Fibroblast of skin of scalp (primary cell): ENCODE measurements at places on chromosomes 7 and 10.

DNA sequence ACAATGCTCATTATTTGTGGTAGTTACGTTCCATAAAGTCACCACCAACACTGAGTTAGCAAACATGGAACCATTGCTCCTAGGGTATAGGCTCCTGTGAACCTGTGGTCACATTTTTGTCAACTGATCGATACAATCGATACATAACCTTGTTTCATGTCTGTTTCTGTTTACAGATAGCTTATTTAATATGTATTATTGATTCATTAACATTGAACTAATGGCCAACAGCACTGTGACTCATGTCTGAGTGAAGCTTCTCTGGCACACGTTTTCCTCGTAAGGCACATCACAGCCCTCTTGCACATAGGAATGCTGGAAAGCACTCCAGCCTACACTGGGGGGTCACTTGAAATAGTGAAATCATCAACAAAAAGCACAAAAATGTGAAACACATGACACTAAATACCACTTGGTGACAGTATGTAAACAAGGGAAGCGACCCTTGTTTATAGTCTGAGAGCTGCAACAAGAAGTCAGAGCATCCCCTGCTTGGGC, 27.0 kb downstream of the GHRHR start:
- peak; percentile 58 for DNase-seq

GRCh38 chr7:83835424-83835823, 186.5 kb upstream of the SEMA3E start:
- DNase-seq = peak; percentile 19

GRCh38 chr10:121288011-121288410, 310.2 kb downstream of the FGFR2 start:
- no peak for DNase-seq

DNA sequence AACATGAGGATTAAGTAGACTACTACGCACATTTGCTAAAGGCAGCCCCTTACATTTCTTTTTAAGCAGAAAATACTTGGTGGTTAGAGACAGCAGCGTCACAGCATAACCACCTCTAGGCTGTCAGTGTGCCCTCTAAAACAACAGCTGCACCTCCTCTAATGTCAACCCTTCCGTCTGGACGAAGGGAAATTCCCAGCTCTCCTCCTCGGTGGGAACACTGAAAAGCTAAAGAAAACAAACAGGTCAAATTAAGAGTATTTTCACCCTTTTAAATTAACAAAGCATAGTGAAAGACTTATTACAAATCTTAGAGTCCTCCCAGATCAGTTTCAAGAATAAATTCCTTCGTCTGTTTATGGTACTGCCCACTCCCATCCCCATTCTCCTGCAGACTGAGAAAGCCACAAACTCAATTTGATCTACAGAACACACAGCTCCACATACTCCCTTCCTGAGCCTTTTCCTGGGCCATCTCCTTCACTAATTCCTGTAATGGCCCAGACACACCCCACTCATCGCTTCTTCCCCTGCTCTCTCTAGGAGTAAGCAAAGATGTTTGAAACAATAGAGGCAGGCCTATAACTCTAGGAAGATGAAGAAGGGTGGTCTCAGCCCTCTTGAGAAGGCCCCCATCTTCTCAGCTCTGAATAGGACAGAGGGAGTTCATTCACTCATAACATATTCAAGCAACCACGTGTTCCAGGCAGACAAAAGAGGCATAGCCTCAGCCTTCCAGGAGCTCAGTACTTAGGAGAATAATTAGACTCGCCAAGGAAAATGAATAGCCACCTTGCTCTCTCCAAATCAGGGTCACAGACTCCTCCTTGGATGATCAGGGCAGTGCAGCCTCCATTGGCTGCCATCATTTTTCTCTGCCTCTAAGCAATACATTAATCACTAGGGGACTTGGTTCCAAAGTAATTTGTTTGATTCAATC, 47.5 kb upstream of the HNRNPH3 start:
- DNase-seq = no peak

GRCh38 chr7:95753440-95753839, 18.9 kb upstream of the DYNC1I1 start:
- DNase-seq = no peak

DNA sequence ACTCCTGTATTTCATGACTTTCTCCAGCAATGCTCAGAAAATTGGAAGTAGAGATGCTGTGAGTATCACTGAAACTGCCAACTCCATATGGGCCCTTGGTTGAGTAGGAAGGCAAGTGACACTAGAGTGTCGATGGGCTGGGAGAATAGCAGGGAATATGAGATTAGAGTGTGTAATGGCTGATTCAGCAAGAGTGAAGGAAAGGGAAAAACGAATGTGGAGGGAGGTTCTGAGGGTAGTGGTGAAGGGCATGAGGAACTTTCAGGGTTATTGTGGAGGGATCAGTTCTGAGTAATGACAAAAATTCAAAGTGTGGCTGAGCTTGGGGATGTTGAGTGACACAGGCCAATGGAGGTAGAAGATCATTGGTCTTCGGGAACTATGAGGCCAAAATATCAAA, 49.0 kb upstream of the PCGF5 start:
- DNase-seq = no peak

- DNase-seq = no peak
Observed at GRCh38 chr10:33052263-33052875, 94.3 kb upstream of the ITGB1 start.

- peak; percentile 32 for DNase-seq
Observed at GRCh38 chr7:69204943-69205342, 393.3 kb upstream of the AUTS2 start.

- no peak for DNase-seq
Observed at GRCh38 chr7:138417078-138417700, 42.9 kb upstream of the TRIM24 start.

- peak; percentile 95 for DNase-seq
Observed at GRCh38 chr10:43888586-43888985, 239.9 kb upstream of the ZNF32 start.

DNA sequence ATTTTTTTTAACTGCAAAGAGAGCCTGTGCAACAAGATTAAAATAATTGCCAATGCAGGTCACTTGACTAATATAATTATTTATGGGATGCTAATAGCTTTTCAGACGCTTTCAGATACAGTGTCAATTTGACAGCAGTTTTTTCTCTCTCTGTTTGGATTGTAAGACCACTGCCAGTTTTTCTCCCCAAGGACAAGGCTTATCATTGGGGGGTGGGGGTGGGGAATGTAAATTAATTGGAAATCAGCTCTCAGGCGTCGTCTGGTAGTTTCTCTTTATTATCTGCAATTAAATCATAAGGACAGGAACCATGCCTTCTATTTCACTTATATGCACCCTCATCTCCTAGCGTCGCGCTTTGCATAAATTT, 559 bp upstream of the LRGUK start:
- DNase-seq = no peak

DNA sequence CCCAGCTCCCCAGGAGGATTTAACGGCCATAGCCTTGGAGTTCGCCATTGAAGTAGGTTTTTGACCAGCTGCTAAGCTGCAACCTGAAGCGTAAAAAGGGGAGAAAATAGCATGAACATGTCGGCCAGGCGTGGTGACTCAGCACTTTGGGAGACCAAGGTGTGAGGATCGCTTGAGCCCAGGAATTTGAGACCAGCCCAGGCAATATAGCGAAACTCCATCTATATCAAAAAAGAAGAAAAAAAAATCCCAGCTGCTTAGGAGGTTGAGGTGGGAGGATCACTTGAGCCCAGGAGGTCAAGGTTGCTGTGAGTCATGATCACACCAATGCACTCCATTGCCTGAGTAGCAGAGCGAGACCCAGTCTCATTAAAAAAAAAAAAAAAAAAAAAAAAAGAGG, 32.2 kb upstream of the MCU start:
- no peak for DNase-seq

DNA sequence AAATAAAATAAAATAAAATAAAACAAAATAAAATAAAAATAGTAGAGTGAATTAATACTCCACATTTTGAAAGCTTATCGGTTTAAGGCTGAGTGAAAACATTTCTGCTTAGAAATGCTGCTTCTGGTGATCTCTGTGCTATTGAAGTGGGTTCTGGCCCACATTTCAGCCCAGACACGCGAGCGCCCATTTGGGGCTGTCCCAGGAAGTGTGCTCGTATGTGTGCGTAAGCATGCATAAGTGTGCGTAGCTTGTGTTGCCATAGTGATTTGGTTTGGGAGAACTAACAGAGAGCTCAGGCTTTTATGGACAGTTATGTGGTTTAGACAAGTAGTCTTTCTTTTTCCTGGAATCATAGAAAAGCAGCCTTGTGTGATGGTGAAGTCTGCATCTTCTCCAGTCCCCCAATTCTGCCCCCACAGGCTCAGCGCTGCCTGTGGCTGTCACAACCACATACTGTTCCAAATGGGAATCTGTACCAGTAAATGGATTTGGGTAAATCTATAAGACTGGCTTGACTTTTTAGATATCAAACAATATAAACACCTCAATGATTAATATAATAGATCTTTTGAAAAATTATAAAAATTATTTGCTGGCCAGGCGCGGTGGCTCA, 29.8 kb upstream of the PURB start:
- no peak for DNase-seq

- DNase-seq = peak; percentile 14
Observed at GRCh38 chr7:20440472-20441105, 109.9 kb downstream of the ITGB8 start.

GRCh38 chr7:101432316-101432715, 69.6 kb downstream of the COL26A1 start:
- no peak for DNase-seq

DNA sequence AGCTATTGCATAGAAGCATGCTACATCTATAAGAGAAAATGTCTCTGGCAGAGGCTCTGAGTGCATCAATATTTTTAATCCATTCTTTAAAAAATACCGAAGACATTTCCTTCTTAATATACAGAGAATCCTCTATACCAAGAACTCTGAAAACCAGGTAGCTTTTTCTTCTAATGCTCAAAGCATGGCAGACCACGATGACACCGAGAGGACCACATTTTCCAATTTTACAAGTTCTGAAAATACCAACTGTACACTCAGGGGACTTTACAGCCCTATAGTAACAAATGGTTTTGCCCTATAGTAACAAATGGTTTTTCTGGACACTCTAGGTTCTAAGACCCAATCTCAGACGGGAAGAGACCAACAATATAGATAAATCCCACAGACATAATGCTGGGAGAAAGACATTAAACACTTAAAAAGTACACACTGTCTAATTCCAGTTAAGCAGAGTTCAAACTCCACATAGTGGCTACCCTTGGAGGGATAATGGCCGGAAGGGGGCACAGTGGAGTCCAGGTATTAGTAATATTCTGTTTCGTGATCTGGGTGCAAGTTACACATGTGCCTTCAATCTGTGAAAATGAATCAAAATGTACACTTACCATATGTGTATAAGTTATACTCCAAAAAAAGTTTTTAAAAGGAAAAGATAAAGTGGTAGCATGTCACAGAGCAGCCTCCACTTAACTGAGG, 26.2 kb downstream of the CCDC6 start:
- DNase-seq = no peak

DNA sequence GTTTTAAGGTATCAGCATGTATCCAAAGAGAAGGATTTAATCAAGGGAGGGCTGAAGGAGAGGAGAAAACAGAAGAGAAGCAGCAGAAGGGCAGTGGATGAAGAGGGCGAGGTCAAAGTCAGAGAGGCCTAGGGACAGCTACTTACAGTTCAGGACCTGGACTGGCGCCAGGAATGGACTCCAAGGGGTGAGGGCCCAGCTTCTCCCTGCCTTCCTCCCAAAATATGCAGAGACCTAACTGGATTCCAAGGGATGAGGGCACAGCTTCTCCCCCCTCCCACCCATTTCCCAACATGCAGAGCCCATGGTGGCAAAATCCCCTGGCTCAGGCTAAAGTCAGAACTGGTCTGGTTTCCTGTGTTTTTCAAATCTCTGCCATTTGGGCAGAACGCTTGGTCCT, 3.4 kb upstream of the TCF7L2 start:
- no peak for DNase-seq

GRCh38 chr7:40986351-40986873, 716.5 kb downstream of the INHBA start:
- peak; percentile 90 for DNase-seq

DNA sequence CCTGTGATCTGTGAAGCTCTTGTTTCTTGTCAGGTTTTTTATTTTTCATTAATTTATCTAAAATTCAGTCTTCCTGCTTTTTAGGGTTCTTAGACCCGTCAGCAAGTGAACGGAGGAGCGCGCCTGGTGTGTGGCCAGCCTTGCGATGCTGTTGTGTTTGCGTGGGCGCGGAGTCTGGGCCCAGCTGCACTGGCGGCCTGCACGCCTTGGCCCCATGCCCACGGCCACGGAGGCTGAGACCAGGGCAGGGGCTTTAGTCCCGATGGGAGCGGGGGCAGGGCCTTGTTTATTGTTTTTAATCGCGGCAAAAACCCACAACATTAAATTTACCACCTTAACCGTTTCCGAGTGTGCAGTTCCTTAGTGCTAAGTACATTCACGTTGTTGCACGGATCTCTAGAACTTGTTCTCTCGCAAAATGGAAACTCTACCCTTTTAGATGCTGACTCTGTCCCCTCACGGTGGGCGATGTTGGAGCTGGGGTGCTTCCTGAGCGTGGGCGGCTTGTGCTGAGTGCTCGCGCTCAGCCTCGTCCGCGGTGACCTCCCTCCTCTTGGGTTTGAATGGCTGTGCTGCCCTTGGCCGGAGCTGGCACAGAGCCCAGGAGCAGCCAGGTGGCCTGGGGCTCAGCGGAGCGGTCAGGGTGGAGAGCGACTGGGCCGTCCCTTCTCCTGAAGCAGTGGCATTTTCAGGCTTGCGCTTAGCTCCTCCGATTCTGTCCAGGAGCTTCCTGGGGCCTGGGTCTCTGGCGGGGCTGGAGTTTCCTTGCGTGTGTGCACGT, 69.1 kb downstream of the INPP5A start:
- DNase-seq = no peak

GRCh38 chr10:621981-622740, 67.3 kb downstream of the DIP2C start:
- no peak for DNase-seq

- peak; percentile 73 for DNase-seq
Observed at GRCh38 chr7:28069807-28070206, 110.8 kb downstream of the JAZF1 start.

- DNase-seq = peak; percentile 35
Observed at GRCh38 chr7:151570366-151570915, 50.7 kb upstream of the RHEB start.

- no peak for DNase-seq
Observed at GRCh38 chr10:131429942-131430341, 118.4 kb upstream of the TCERG1L start.

- peak; percentile 90 for DNase-seq
Observed at GRCh38 chr10:31768467-31768866, 160.2 kb downstream of the ARHGAP12 start.

DNA sequence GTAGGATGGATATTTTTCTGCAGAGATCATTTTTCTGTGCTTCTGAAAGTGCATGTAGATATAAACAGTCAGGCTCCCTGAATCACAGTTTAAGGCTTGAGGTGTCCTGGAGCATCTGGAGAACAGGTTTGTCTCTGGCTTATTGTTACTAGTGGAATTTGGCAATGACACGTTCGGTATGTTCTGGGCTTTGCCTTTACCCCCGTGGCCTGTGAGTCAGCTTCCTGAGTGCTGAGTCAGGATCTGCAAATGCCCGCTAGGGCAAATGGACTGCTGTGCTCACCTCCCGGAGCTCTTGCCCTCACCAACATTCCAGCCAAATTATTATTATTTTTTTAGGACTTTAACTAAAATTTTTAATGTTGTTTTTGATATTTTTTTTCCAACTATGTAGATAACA, 192.5 kb upstream of the PRSS1 start:
- peak; percentile 97 for DNase-seq

- peak; percentile 15 for DNase-seq
Observed at GRCh38 chr7:45407730-45408408, 166.3 kb upstream of the ADCY1 start.
